NCI-H187 (cell line): ENCODE measurements at places on chromosomes 4 and X.

GRCh38 chr4:24517676-24518075, 66.7 kb downstream of the DHX15 start:
- no peak for DNase-seq

DNA sequence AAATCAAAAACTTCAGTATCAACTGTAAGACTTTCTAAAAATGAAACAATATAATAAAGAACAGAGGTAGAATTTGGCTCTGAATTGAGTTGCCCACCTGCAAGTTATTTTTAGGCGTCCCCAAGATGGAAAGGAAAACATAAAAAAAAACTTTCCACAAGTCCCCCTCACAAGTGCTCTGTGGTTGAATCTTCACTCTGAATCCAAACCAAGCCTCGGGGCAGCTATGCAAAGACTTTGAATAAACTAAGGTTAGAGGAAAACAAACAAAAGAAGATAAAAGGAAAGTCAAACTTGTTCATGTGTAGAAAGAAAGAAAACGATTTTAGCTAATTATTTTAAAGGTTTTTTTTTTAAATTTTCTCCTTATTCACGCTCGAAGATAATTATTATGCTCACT, 372.4 kb upstream of the SLIT2 start:
- DNase-seq = no peak

GRCh38 chrX:14028473-14028872, 1.2 kb downstream of the GEMIN8 start:
- DNase-seq = no peak

DNA sequence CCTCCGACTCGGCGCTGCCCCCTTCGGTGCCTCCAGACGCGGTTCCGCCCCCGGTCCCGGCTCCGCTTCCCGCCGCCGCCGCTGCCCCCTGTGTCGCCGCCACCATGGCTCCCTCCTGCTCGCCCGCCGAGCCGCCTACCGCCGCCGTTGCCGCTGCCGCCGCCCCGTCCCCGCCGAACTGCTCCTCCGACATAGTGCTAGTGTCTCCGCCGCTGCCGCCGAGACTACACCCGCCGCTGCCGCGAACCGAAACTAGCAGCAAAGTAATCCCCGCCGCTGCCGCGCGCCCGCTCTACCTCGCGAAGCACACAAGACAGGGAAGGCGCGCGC, 340 bp downstream of the HNRNPD start:
- no peak for DNase-seq

DNA sequence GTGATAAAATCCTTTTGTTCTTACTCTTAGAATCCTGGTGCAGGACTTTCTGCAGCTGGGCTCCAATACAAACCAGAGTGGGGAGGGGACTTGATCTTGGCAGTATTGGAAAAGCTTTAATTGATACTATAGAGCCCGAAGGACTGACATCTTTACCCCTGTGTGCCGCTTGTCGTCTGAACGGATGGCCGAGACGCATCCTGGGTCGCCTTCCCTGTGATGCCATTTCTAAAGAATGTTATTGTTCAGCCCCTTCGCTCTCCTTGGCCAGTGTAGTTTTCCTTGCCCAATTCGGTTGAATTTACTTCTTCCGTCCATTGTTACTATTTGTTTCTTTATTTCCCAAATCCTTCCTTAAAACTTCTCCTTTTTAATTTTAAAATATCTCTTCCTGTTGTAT, 80.9 kb downstream of the CLDN34 start:
- DNase-seq = no peak

GRCh38 chr4:1675136-1675801, 8.8 kb downstream of the FAM53A start:
- DNase-seq = no peak

DNA sequence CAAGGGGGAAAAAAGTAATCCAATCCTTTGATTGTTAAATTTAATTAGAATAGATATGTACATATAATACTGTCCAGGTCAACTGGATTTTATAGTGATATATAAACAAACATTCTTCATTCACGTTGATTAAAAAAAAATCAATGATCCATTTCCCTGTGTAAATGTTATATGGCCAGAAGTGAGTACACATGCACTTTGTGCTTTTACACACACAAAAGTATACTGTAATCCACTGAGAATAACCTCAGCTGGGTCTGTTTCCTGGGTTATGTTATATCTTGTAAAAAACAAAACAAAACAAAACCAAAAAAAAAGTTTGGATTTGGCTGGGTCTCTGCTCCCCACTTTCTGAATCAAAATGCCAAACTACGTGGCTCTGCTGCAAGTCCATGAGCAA, 51.7 kb downstream of the WFS1 start:
- DNase-seq = no peak

DNA sequence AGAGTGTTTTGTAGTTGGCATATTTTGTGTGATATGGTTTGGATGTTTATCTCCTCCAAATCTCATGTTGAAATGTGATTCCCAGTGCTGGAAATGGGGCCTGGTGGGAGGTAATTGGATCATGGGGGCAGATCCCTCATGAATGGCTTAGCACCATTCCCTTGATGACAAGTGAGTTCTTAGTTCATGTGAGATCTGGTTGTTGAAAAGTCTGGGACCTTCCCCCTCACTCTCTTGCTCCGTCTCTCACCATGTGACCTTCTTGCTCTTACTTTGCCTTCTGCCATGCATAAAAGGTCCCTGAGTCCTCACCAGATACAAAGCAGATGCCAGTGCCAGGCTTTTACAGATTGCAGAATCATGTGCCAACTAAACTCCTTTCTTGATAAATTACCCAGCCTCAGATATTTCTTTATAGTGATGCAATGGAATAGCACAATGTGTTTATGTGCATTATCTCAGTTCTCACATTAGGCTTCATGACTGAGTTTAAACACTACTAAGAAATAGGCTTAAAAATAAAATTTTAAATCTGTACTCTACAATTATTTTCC, 1348.8 kb downstream of the STIM2 start:
- no peak for DNase-seq

GRCh38 chr4:20364969-20365368, 113.3 kb downstream of the SLIT2 start:
- no peak for DNase-seq

GRCh38 chrX:132948648-132949260, 9.7 kb downstream of the HS6ST2 start:
- DNase-seq = no peak

DNA sequence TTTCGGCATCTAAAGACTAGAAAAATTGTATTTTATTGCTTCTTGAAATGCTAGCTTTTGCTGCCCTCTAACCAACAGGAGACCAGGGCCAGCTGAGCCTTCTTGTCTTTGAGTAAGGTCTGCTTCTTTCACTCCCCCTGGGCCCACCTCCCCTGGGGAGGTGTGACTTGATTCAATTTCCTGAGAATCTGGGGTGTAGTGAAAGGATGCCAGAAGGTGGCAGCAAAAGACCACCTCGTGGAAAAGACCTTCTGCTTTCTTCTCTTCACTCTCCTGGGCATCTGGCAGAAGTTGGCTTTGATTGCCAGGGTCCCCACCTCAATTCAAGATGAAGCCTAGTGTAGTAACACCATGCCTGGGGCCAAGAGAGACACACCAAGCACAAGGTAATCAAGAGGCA, 96.5 kb upstream of the MAOA start:
- DNase-seq = no peak

- no peak for DNase-seq
Observed at GRCh38 chr4:11376571-11376970, 52.1 kb downstream of the HS3ST1 start.

GRCh38 chr4:146054676-146055075, 116.1 kb upstream of the ZNF827 start:
- DNase-seq = no peak

DNA sequence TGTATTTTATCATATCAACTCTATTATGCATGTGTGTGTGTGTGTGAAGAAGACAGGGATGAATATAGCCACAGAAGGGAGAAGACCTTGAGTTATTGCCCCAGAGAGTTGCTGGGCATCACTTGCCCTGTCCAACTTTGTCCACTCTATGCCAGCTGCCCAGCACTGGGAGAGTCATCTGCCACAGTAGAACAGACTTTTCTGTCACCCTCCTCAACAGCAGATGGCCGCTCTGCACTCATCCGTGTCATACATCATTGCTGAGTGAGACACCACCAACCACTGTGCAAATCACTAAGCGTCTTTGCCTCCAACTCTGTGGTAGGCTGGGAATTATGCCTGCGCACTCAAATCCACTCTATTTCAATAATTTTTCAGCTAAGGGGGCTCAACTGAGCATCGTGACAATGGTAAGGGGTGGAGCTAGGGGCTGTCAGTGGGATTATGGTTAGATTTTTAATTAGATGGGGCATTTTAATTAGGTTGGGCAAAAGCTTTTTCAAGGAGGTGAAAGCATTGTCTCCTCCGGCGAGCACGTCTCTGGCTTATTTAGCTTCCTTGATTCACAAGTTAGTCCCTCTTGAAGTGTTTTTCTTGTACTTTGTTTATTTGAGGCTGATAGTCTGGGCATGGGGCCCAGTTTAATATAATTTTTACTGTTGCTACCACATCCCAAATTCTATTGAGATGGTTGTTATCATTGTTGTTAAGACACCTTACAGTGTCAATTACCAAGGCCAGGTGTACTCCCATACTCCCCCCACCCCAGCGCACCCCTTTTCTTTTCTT, 100.1 kb upstream of the KLF3 start:
- DNase-seq = peak; percentile 41

GRCh38 chr4:159103384-159103990, 608 bp downstream of the RAPGEF2 start:
- DNase-seq = no peak

- DNase-seq = no peak
Observed at GRCh38 chr4:46274717-46275116, 115.2 kb downstream of the GABRA2 start.

DNA sequence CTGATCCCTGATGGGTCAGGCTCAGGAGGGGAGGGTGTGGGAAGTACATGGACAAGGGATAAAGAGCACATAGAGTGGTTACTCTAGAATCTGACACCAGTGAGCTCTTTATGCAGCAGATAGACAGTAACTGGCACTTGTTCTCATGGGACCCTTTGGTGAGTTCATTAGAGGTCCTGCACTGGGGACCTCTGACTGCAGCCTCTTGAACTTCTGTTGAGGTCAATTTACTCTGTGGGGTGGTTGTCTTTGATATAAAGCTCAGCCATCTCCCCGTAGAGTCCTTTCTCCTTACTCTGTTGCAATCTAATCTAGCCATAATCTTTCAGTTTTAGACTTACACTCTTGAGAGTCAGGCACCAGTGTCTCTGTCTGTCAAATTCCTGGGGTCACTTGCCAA, 222.4 kb downstream of the GPAT3 start:
- DNase-seq = no peak

GRCh38 chrX:11750046-11750445, 8.0 kb upstream of the MSL3 start:
- no peak for DNase-seq

DNA sequence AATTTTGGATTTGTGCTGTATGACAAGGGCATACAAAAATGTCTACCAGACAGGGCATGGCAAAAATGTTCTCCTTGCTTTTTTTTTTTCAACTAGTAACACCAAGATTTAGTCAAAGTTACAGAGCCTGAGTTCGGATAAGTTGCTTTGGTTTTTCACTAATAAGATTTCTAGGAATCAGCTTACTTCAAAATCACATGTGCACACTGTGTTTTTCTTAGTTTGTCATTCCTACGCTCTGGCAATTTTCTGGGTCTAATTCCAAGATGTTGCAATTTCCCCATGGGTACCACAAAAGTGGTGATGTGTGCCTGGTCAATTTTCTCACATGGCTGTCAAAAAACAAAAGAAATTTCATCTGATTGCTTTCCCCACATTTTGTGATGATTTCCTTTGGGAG, 6.3 kb downstream of the C1QTNF7 start:
- no peak for DNase-seq

DNA sequence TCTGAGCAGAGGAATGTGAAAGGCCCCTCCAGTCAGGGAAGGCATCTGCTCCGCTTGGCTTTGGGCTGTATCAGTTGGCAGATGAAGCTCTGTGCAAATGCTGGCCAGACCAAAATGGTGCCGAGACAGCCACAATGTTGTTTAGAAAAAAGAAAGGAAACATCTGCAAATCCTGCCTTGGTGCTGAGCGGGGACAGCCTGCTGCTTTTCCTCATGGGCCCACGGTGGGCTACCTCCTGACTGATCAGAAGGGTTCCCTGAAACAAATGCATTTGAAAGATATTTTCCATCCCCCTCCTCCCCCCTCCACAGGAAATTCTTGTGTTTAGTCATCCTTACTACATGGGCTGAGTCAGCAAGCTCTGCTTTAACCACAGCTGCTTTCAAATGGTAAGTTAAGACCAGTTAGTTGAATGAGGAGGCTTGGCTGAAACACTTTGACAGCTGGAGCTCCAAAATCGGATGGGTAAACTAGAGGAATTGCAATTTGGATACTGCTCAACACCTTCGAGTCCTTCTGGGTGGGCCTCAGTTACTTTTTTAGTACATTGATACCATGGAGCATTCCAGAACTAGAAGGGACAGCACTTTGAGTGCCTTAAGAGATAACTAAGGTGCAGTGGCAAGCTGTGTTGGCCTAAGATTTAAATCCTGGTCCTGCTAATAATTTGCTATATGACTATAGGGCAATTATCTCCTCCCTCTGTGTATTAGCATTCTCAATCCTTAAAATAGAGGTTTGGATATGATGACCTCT, 36.0 kb downstream of the PLAC1 start:
- DNase-seq = no peak

DNA sequence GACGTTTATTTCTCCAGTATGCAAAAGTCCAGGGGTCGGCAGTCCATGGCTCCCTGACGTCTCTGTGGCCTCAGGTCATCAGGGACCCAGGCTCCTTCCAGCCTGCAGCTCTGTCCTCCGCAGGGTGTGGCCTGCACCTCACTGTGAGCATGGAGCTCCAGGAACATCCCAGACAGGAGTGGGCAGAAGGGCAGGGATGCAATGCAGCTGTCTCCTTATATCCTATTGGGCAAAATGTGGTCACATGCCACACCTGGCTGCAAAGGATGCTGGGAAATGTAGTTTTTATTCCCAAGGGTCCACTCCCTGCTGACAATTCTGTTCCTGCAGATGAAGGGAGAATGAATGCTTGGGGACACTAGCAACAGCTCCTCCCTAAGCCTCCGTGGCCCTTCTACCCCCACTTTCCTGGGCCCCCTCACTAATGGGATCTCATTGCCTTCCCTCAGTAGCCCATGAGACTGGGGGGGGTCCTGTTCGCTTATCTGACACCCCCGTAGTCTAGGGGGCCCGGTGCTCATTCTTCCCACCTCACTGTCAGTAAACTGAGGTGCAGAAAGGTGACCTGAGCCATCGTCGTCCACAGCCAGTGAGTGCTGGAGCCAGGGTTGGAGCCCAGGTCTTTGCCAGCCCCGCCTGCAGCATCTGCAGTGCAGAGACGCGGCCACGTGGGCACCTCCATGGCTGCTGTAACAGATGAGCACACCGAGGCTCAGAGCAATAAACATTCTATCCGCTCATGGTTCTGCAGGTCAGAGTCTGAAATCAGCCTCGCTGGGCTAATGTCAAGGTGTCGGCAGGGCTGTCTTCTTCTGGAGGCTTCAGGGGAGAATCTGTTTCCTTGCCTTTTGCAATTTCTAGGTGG, 5.9 kb upstream of the GRPEL1 start:
- peak; percentile 67 for DNase-seq

DNA sequence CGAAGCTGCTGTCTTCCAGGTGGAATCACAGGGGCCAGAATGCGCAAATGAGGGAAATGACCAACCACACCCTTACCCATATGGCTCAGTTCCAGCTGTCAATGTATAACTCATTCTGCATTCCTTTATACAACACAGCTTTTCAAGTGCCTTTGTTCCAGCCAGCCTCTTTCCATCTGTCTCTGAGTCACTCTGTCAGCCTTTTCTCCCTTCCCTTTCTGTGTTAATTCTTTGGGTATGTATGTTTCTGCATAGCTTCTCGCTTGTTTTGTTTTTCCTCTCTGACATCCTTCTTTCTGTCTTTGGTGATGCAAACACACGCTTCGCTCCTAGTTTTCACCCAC, 54.5 kb downstream of the RS1 start:
- no peak for DNase-seq
